ENCODE measurements at places on chromosomes 5 and 9. TPM values are rescaled to one million over a fixed set of nuclear protein-coding genes. Genes with fewer than 3 reads are reported as not detected.

DNA sequence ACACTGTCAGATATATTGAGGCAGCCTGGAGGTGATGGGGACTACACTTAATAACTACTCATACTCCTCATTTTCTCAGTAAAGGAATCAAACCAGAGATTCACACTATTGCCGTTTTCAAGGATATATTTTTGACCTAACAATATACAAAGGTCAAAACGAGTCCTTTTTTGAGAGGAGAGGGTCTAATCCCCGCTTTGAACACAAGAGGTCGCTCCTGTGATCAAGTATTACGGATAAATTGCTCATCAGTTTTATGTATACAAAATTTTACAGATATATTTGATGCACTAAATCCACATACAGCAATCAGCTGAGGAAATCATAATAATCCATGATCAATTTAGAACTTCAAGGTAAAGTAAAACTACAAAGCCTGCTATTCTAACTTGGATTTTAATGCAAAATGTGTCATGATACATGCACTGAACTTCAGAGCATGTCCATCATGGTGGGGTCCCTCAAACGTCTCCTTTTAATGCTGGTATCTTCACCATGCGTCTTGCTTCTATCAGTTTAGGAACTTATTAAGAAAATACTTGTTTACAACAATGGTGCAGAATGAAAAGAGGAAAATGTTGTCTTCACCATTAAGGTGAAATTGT, 2.5 kb upstream of the ISL1 start:
- peak; percentile 29 for DNase-seq

Gene DCAF12
- 31.7 TPM for total RNA-seq

GRCh38 chr9:76980566-76980965, 38.9 kb upstream of the FOXB2 start:
- DNase-seq, result peak; percentile 11

GRCh38 chr9:18487611-18488010, 13.7 kb downstream of the ADAMTSL1 start:
- DNase-seq, result no peak

DNA sequence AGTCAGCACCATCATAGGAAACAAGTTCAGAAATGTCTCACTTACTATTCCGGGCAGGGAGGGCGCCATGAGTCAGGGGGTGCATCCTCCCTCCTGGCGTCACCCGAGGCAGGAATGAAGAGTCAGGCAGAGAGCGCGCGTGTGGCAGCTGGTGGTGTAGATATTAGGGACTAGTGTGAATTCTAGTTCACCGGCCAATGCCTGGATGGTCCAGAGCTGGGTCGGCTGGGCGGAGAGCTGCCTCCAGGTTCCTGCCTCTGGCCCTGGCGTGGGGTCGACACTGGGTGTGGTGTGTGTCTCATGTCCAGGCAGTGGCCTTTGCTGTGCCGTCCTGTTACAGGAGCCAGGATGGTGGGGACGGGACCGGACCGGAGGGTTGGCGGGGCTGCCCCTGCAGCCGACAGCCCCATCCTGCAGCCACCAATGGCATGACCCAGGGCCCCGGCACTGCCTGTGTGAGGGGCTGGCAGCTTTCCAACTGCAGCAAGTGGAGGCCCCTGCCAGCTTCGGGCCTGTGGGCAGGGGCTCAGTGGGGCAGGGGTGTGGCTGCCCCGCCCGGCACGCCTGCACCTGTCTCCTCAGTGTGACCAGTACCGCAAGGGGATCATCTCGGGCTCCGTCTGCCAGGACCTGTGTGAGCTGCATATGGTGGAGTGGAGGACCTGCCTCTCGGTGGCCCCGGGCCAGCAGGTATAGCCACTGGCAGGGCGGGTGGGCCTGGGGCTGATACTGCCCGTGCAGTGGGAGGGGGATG, 9.1 kb downstream of the DIPK1B start:
- DNase-seq, result no peak

- no peak for DNase-seq
Measured at GRCh38 chr5:61949054-61949678, 356.8 kb upstream of the KIF2A start.

Gene SCGB3A2
- not detected for total RNA-seq

DNA sequence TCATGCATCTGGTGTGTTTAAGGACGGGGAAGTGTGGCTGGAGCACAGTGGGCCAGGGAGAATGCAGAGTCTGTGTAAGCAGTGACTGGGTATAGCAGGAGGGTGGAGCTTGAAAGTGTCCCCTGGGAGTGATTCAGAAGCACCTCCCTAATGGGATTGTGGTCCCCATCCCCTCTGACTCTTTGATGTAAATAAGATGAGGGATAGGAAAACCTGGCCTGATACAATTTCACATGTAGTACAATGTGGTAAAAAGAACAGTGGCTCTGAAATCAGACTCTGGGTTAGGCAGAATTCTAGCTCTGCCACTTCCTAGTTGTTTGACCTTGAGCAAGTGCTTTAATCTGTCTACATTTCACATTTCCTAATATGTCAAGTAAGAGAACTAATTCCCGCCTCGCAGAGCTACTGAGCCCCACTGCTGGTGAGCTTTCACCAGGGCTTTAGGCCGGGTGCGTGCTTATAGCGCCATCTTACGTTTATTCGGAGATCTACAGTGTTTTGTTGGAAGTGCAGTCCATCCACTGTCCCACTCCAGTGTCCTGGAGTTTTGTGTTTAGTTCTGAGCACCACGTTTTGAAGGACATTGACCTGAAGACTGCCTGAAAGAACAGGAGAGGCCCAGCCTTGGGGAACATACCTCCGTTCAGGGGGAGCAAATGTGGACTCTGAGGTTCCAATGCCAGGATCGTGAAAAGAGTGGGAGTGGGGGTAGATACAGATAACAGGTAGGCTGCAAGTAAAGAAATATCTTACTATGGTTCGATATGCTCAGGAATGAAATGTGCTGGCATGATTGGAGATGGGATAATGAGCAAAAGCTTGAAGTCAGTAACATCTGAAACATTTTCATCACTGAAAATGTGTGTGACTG, 51.2 kb upstream of the TESK1 start:
- peak; percentile 89 for DNase-seq

Gene LIFR
- total RNA-seq, result 21.4 TPM

DNA sequence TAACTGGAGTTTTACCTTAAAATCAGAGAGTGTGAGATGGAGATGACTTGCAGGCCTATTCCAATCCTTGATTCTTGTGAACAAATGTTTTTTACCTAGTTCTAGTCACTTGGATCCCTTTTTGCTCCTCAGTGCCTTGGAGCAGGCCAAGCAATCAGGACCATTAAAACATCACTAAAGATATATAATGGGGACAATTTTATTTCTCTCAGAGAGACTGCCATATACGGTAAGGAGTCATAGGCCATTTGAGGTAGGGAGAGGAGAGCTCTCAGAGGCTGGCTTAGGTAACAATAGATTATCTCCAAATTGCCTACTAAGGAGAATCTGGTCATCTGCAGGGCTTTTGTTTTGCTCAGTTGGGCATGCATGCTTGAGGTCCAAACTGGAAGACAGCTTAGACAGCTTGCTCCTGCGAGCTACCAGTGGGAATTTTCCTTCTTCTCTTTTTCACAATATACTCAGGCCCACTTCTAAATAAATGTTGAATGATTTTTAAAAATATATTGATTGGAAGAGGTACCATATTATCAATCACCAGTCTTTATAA, 44.0 kb downstream of the FREM1 start:
- DNase-seq, result no peak

GRCh38 chr9:134566936-134567335, 74.7 kb upstream of the COL5A1 start:
- no peak for DNase-seq

DNA sequence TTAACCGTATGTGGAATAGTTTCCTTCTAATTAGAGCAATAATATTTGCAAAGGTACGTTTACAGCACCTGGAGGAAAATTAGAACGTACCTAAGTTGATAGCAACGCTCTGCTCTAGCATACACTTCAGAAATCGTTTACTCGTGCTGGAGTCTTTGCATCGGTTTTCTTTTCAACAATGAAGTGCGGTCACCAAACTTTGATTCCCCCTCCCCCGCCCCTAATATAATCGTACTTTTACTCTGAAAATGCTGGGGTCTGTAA, 506 bp downstream of the ADAMTS19 start:
- DNase-seq, result peak; percentile 12

DNA sequence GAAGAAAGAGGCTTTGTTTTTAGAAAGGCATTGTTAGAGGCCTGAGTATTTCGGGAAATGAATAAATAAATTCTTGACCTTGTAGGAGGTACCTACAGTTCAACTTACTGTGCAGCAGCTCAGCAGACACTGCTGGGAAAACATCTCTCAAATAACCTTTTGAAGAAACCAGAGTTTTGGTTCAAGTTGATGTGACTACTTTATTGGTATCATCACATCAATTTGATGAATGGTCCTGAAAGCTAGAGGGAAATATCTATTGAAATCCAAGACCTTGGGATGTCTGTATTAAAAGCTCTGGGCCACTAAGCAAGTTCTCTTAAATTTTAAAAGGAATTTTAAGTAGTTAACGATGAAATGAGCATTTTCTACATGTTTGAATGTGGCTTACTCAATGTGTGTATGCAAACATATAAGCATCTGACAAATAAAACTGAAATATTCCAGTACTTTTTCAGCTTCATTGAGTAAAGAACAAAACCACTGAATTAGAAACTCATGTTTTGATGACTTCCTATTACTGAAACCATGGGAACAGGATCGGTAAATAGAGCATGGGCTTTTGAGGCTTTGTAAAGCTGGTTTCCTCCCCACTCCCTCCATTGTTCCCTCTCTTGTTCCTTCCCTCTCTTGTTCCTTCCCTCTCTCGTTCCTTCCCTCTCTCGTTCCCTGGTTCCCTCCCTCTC, 36.7 kb downstream of the SLC27A6 start:
- no peak for DNase-seq

Gene GMCL2
- total RNA-seq, result not detected

DNA sequence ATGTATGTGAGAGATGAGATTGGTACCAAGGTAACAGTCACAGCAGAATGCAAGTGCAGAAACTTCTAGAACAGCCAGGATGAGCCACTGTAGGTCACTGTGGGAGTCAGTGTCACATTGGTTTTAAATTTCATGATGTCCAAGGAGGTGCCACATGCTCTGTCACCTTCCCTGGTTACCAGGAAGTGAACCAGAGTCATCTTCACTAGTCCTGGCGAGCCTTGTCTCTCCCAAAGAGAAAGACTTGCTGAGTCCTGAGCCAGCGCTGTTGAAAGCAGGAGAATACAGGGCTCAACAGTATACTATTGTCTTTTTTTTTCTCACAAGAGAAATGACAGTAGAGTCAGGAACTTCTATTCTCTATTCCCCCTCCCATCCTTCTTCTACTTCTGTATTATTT, 615.5 kb downstream of the RAB3C start:
- no peak for DNase-seq

DNA sequence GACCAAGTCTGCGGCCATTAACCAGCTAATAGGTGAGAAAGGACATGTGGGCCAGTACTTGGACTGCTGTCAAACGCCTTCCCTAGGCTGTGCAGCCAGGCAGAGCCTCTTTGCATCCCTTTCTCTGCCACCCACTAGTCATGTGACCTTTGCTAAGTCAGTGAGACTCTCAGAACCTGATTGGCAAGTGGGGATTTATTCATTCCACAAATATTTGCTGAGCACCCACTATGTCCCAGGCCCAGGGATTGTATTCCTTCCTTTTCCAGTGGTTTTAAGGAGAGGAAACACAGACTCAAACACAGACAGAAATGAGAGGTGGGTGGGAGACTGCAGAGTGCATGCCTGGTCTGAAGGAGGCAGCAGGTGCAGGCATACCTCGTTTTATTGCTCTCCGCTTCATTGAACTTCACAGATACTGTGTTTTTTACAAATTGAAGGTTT, 71.6 kb upstream of the GALNT10 start:
- no peak for DNase-seq

GRCh38 chr5:77430726-77431125, 61.4 kb downstream of the WDR41 start:
- DNase-seq, result no peak

GRCh38 chr9:136881691-136882108, 4.6 kb upstream of the TRAF2 start:
- DNase-seq, result peak; percentile 53

Gene TRIM23
- total RNA-seq, result 17.6 TPM

DNA sequence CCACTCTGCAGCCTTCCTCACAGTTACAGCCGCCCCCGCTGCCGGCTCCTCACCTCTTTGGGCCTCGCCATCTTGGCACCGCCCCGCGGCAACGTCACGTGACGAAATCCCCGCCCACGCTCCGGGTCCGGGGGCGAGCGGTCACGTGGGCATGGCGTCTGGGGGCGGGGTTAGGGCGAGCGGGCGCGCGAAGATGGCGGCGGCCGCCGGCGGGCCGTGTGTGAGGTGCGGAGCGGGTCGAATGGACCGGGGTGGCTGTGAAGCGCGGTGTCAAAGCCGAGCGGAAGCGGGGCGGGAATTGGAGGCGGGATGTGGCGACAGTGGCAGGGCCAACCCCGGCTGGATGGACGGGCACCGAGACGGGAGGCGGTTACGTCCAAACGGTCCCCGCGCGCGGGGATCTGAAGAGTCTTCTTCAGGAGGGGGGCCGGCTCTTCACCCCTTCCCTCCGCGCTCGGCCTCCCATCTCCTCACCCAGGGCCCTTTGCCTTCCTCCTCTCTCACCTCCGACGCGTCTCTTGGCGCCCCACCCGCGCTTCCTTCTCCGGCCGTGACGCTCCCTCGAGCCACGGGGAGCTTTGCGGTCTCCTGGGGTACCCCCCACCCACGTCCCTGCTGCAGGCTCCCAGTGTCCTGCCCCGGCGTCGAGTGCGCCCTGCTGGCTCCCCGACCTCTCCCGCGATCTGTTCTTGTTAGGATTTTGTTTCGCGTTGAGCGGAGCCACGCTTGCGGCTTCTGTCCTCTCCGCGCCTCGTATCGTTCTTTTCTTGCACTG, at the start of the genes DOLK and NUP188:
Gene DOLK, minus strand, starts transcription at position 77 of the 775 bp plus-strand sequence. CDS start 300 bp downstream, outside the sequence.
Gene NUP188, plus strand, starts transcription at position 173 of the 775 bp plus-strand sequence. Its CDS starts 21 bp downstream, at position 194.
- DNase-seq, result peak; percentile 97

Gene GARIN3
- total RNA-seq, result not detected

DNA sequence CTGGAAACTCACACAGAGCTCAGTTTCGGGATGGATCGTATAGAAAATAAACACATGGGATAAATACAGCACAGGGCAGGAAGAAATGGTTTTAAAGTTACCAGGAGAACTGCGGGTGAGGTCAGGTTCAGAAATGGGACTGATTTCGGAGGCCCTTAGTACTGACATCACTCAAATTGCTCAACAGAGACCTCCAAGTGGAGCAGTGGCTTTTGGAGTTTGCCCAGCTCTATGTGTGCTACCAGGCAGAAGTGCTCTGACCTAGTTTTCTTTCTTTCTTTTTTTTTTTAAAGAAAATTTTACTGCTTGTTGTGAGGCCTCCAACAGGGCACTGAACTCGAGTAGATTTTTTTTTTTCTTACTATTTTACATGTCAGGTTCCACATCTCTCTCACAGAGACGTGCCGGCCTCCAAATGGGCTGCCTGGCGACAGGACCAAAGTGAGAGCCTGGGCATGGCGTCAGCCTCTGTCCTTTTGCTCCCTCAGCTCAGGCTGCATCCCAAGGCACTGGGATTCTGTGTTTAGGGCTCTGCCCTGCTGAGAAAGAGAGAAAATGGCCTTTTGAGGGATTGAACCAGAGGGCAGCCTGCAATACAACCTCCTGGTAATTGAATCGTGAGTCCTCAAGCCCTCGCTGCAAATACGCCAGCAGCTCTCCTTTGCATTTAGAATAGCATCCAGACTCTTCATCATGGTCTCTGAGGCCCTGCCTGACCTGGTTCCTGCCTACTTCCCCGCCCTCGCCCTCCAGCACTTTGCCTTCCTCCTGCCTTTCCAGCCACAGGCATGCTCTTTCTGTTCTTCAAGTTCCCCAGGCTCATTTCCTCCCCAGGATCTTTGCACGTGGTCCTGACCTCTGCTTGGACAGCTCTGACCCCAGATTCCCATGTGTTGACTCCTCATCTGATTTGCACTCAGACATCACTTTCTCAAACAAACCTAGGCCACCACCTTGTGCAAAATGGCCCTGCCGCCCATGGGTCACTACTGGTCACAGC, 173.5 kb downstream of the FGF1 start:
- no peak for DNase-seq

Gene PCDHA1
- 0.25 TPM for total RNA-seq

Gene PPP2R2B
- 14.1 TPM for total RNA-seq

Data from cardiac muscle cell (in vitro differentiated cells and primary cell).